Myometrial cell (primary cell): ENCODE measurements at places on chromosomes 3 and 15. TPM values are rescaled to one million over a fixed set of nuclear protein-coding genes. Genes with fewer than 3 reads are reported as not detected.

The RHO gene
- not detected in 2 replicates for total RNA-seq

The CPN2 gene
- not detected in 2 replicates for total RNA-seq

The RAB5A gene
- total RNA-seq: 46.1 and 55.1 TPM in 2 replicates

The MAPKBP1 gene
- 9.7 and 10.1 TPM in 2 replicates for total RNA-seq

The BBX gene
- total RNA-seq: 27.1 and 50.3 TPM in 2 replicates

The SERINC4 gene
- total RNA-seq: not detected in 2 replicates

The LINGO1 gene
- 0.35 TPM in 1 of 2 replicates, not detected in the other for total RNA-seq

The PLD1 gene
- 4.9 and 8.0 TPM in 2 replicates for total RNA-seq

The ALDH1A2 gene
- 1.9 and 2.6 TPM in 2 replicates for total RNA-seq

The FILIP1L gene
- total RNA-seq: 35.1 and 40.1 TPM in 2 replicates
